ENCODE measurements at places on chromosomes 6 and 20.

- DNase-seq, result peak; percentile 12
These were observed 18.4 kb upstream of the SLC22A1 start for GRCh38 chr6:160102956-160103824.

GRCh38 chr20:2752567-2753460, 47.6 kb downstream of the CPXM1 start:
- no peak for DNase-seq

- DNase-seq, result peak; percentile 96
These were observed 22.3 kb downstream of the ELOVL5 start for GRCh38 chr6:53326372-53327016.

DNA sequence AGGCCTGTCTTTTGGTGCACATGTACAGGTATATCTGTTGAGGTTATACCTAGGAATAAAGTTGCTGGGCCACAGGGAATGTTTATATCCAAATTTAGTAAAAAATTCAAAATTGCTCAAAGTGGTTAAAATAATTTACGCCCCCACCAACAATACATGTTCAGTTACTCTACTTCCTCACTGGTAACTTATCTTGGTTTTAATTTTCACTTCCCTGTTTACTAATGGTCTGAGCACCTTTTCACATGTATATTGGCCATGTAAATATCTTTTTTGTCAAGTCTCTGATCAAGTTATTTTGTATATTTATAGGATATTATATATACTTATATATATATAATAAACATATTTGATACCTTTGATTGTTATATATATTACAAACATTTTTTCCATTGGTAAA, 9.7 kb downstream of the PDE7B start:
- DNase-seq, result no peak

DNA sequence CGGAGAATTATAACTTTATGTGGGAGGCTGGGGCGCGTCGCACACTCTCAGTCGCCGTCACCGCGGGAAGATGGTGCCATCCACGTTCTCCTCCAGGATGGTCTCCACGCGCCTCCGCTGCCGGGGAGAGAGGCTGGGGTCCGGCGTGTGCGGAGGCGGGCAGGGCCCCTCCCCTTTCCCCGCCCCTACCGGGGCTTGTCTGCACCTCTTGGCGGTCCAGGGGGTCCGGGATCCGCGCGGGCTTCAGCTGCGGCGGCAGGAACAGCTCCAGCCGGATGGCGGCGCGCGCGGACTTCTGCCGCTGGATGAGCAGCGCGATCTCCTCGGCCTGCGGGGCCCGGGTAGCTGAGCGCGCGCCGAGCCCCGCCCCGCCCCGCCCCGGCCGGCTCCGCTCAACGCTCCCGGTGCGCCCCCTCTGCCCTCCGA, 807 bp downstream of the LKAAEAR1 start:
- DNase-seq, result no peak

DNA sequence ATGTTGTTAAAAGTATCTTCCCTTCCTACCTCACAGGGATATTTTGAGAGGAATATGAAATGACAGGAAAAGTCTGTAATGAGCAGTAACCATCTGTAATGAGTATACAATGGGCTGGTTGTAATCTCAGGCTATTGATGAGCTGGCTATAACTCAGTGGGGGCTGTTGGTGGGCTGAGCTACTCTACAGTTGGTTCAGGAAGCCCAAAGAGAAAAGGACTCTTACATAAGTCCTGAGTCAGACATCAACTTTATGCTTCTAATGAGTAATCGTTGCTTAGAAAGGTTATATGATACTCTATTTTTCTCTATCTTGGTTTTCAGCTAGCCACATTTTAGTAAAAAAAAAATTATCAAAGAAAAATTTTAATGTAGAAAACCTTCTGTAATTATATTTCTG, 26.4 kb downstream of the ZNF391 start:
- DNase-seq, result no peak

- DNase-seq, result no peak
These were observed 83.0 kb downstream of the CENPW start for GRCh38 chr6:126422912-126423311.

DNA sequence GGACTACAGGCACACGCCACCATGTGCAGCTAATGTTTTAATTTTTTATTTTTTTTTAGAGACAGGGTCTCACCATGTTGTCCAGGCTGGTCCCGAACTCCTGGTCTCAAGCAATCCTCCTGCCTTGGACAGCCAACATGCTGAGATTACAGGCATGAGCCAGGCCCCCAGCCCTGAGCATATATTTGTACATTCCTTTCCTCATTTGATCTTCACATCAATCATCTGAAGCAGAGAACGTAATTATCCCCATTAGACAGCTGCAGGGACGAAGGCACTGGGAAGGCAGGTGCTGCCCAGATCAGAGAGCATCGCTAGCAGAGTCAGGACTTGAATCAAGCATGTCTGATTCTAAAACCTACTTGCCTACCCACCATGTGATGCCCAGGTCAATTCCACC, 41.0 kb upstream of the SIRPA start:
- no peak for DNase-seq

- no peak for DNase-seq
These were observed 51.9 kb downstream of the SNAI1 start for GRCh38 chr20:50034567-50035180.

DNA sequence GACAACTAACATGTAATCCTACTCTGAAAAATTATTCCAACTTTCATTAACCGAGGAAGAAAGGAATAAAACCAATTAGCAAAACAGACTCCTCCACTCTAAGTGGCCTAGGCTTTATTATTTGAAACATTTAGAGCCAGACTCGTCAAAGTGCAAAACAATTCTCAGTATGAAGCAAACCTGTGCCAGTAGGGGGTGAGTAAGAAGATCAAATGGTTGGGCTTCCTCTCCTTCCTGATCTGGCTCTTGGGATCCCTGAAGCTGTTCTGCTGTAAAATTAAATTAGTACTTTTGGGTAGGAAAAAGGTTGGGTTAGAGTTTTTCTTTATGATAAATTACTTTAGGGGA, 177.6 kb upstream of the MAN1A1 start:
- no peak for DNase-seq

DNA sequence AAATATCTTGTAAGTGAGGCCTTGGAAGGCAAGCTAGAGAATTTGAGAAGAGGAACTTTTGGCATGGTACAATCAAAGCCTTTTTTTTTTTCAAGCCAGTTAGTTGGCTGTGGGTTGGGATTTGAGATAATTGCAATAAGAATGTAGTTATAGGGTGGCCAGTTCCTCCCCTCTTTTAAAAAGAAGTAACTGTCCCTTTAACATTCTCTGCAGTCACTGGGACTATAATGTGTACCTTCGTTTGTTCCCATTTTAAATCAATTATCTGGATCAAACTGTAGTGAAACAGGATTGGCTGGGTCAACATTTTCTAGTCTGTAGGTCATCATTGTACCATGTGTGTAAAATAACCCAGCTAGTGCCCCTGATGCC, 212.3 kb upstream of the LAMP5 start:
- DNase-seq, result no peak

DNA sequence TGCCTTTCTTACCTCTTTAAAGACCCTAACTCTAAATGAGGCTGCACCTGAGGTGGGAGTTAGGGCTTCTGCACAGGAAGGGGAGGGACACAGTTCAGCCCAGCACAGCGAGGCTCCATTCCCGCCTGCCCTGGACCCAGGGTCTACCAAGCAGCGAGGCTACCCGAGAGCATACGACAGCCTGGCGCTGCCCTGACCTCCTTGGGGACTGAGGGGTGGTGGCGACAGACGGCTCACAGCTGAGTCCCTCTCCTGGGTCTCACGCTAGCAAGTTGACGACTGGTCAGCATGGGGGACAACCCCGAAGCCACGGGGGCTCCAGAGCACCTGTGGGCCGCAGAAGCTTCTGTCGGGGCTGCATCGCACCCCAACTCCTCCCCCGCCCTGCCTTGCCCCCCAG, 24.4 kb downstream of the SLC17A9 start:
- no peak for DNase-seq

- DNase-seq, result no peak
These were observed 24.6 kb upstream of the HTR1B start for GRCh38 chr6:77487808-77488425.

- no peak for DNase-seq
These were observed 3.6 kb downstream of the PACSIN1 start for GRCh38 chr6:34469499-34469898.

GRCh38 chr6:144741659-144742058, 456.5 kb downstream of the UTRN start:
- DNase-seq, result no peak

DNA sequence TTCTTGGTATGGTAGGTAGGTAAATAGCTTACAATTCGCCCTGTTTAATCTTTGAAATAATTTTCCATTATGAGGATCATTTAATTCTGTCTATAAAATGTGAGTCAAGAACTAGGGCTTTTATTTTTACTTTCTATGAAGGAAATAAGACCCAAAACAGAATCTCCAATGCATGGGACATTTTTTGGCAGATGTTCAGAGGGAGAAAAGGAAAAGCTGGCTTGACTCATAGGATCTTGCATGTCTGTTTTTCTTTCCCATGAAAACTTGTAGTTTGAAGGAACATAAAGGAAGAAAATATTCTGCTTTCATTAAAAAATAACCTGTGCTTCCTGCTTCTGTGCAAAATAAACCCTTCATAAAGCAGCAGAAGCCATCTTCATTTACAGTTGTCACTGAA, 143.1 kb upstream of the INSM1 start:
- DNase-seq, result no peak

DNA sequence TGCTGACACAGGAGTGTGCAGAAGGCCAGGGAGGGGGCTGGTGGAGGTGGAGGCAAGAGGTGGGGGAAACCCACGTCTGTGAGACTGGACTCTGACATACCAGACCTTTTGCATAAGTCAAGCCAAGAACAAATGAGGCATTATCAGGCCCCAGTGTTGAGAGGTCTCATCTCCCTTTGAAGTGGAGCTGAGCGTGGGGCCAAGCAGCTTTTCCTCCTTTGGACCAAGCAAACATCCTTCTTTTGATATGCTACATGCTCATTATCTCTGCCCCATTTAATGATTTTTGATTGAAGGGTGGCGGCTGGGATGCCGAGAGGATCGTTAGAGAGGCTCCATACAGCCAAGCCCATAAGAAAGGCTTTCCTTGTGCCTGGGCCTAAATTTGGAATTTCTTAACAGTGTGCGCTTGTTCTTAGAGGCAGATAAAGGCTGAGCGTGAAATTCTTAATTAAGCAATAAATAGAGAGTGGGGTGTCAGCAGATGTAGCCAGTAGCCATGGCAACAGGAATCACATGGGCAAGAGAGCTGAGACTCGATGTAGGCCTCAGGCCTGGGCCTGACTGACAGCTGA, 244.5 kb downstream of the PKHD1 start:
- DNase-seq, result no peak

- DNase-seq, result peak; percentile 81
These were observed 9.9 kb upstream of the RFPL4B start for GRCh38 chr6:112337209-112337638.

DNA sequence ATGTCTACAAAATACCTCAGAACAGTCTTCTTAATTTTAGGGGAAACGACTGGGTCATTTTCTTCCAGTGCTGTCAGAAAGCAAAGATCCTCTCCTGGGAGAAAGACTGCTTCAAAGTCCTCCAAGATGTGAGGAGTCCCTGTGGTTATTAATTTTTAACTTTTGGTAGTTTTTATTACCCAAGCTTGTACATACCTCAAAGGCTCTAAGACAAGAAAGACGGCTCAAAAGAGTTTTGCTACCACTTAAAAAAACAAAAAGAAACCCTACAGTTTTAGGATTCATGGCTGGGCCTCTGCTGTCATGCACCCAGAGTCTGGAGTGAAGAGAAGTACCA, 56.1 kb upstream of the APCDD1L start:
- DNase-seq, result no peak

- no peak for DNase-seq
These were observed 21.0 kb downstream of the ULBP1 start for GRCh38 chr6:149984773-149985172.

DNA sequence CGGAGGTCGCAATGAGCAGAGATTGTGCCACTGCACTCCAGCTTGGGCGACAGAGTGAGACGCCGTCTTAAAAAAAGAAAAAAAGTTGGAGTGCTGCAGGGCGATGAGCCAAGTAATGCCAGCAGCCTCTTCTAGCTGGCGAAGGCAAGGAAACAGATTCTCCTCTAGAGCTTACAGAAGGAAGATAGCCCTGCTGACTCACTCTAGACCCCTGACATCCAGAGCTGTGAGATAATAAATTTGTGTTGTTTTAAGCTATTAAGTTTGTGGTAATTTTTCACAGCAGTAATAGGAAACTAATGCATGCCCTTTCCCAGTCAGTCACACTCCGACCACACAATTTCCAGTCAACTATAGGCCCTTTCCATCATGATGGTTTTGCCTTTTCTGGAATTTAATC, 16.4 kb downstream of the PRSS16 start:
- no peak for DNase-seq

DNA sequence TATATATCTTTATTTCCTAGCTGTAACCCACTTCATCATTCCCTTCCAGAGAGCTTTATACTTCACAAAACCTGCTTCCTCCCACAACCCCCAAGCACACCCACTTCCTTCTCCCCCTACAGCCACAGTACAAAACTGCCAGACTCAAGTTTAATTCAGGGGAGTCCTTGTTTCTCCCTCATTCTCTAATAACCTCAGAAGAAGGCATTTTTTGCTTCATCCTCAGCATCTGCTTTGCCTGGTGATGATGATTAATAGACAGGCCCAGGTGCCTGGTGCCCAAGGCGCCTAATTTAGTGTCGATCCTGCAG, 414.3 kb downstream of the KIF16B start:
- DNase-seq, result no peak

GRCh38 chr6:43891072-43891870, 121.3 kb downstream of the VEGFA start:
- DNase-seq, result no peak

DNA sequence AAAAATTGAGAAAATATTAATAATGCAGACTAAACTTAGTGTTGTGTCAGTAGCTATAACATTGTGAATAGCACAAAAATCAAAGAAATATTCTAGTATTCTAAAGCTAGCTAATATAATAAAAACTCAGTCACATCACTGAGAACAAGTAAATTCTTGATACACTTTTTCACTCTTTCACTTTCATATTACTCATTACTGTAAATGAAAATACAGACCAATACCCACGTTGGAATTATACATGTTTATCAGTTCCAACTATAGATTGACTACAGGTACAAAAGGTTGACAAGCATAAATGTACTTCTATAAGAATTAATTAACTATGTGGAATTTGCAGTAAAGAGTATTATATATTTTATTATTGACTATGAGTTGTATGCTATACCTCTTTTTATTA, 1043.4 kb upstream of the FLRT3 start:
- no peak for DNase-seq

GRCh38 chr6:108632441-108632840, 71.7 kb downstream of the FOXO3 start:
- DNase-seq, result no peak

DNA sequence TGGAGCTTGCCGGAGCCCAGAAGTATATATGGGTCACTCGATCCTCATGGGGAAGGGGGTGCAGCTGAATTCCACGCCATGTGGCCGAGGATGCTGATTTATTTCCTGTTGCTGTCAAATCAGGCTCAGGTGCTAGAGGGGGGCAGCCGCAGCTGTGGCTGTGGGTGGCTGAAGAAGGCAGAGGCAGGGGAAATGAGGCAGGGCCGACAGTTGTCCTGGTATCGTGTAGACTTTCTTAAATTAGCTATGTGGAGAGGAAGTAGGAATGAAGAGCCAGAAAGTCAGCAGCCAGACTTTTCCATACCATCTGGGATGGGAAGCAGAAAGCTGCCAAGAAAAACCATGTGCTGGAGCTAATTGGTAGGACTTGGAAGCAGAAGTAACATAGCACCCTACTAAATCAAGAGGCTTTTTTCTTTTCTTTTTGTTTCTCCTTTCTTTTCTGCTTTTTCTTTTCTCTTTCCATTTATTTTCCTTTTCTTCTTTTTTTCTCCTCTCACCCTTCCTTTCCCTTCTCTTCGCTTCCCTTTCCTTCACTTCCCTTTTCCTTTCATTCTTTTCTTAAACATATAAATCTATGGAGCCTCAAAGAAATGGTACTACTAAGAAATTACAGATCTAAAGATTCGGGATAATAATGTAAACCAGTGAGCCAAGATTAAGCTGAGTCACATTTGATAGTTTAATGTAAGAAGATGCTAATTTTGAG, 90.6 kb upstream of the CD83 start:
- peak; percentile 35 for DNase-seq
